ENCODE measurements at places on chromosomes 1 and 21. TPM values are rescaled to one million over a fixed set of nuclear protein-coding genes. Genes with fewer than 3 reads are reported as not detected.

The KRTAP6-1 gene
- not detected for total RNA-seq

The AXDND1 gene
- not detected for total RNA-seq

The TAS1R1 gene
- 7.5 TPM for total RNA-seq

GRCh38 chr1:89582571-89582970 is 50.3 kb upstream of the LRRC8C start:
- DNase-seq: no peak

Measured in myocyte (in vitro differentiated cells).